ENCODE measurements at places on chromosomes 7 and 10.

DNA sequence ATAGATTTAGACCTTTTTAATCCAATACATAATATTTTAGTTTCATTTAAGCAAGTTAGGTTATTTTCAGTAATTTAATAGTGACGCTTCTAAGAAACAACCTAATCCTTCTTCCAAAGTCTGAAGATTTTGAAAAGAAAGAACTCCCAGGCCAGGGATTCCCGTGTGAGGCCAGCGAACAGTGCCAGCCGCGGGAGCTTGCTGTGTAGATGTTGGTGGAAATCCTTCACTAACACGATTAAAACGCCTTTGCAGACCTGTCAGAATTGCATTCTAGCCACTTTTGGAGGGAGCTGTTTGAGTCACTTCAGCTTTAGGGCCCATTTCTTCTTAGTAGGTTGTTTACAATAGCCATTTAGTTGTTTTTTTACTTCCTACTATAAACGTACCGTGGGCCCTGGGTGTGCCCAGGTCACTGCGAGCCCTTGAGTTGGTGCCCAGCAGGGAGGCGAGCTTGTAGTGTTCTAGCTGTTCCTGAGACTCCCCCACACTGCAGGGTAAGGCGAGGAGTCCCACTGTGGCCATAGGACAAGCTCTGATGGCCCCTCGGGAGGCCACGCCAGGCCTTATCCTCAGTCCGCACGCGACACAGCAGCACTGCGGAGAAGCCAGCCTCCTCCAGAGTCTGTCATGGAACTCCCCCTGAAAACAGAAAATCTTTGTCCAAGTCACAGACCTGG, 32.3 kb downstream of the PPP2R2D start:
- DNase-seq = no peak

DNA sequence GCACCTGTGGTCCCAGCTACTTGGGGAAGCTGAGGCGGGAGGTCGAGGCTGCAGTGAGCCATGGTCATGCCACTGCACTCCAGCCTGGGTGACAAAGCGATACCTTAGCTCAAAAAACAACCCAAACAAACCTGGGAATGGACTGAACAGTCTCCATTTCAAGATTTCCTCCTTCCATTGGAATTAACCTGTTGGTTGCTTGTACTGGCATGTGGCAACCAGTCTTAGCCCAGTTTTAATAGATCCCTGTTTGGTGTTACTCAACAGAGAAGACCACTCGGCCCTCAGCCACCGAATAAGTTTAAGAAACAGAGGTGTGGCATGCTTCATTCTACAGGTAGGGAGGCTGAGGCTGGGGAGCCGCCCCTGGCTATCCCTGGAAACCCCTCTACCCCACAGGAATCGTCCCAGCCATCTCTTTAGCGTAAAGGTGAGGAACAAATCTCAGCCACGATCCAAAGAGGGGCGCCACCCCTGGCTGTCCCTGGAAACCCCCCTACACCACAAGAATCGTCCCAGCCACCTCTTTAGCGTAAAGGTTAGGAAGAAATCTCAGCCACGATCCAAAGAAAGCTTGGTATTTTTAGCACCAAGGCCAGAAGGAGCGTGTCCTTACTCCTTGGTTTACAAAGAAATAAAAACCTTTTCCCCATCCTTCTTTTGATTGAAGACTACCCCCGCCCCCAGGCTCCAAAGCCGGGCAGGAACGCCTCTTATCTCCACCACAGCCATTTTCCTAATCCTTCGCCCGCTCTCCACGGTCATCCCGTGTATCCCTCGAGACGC, 861 bp upstream of the TSPAN14 start:
- DNase-seq = no peak

- no peak for DNase-seq
These were observed 128.9 kb downstream of the ZNF365 start for GRCh38 chr10:62502995-62503613.

GRCh38 chr10:17161775-17162174, 32.2 kb upstream of the CUBN start:
- DNase-seq = no peak

Data from epithelial cell of prostate (primary cell).